ENCODE measurements at places on chromosomes 1 and 21. TPM values are rescaled to one million over a fixed set of nuclear protein-coding genes. Genes with fewer than 3 reads are reported as not detected.

- H3K4me1 ChIP-seq: peaks cover 43% of the 10 kb centered on the region
- H3K27ac ChIP-seq: no peak overlapping the region
- H3K27me3 ChIP-seq: no peaks in the 10 kb centered on the region
- no peak for DNase-seq
- H3K4me3 ChIP-seq: no peak overlapping the region
Observed at GRCh38 chr1:3529099-3529729, 74.7 kb downstream of the ARHGEF16 start.

SERINC2 gene
- polyA plus RNA-seq: 15.5 TPM

- H3K4me1 ChIP-seq: no peaks in the 10 kb centered on the region
- no peak overlapping the region for H3K27ac ChIP-seq
- peaks cover 6% of the 10 kb centered on the region for H3K27me3 ChIP-seq
- DNase-seq: no peak
Observed at GRCh38 chr1:160740133-160740688, 1.2 kb downstream of the SLAMF7 start.

NBL1 gene
- 34.9 TPM for polyA plus RNA-seq

C1orf35 gene
- polyA plus RNA-seq: 42.9 TPM

- no peak overlapping the region for H3K27ac ChIP-seq
- H3K4me3 ChIP-seq: no peak overlapping the region
- no peaks in the 10 kb centered on the region for H3K27me3 ChIP-seq
- no peak for DNase-seq
Observed at GRCh38 chr1:228469413-228470162, 17.6 kb upstream of the RNF187 start.

DNA sequence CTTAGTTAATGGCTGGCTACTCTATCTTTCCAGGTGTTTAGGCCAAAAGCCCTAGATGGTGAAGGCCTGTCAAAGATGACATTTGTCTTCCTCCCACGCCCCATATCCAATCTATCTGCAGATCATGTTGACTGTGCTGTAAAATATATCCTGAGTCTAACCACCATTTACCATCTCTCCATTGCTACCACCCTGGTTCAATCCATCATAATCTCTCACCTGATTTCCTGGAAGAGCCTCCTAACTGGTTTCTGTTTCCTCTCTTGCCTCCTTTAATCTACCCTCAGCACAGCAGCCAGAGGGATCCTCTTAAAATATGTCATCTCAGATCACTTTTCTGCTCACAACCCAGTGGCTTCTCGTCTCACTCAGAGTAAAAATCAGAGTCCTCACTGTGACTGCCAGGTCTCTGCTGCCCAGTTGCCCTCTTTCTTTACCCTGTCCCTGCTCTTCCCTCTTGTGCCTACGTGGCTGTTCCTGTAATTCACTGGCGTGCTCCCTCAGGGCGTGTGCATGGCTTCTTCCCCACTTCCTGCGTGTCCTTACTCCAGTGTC is 17.8 kb downstream of the TMEM50A start:
- no peak for DNase-seq
- peak overlapping the region; percentile 39 for H3K27ac ChIP-seq
- H3K4me1 ChIP-seq: peaks cover 7% of the 10 kb centered on the region

- H3K4me3 ChIP-seq: no peak overlapping the region
- no peaks in the 10 kb centered on the region for H3K36me3 ChIP-seq
- no peak overlapping the region for H3K27ac ChIP-seq
Observed at GRCh38 chr1:65195495-65196417, 47.8 kb downstream of the AK4 start.

- H3K4me1 ChIP-seq: no peaks in the 10 kb centered on the region
- no peak for DNase-seq
- H3K27ac ChIP-seq: no peak overlapping the region
- no peaks in the 10 kb centered on the region for H3K27me3 ChIP-seq
Observed at GRCh38 chr1:79981481-79981880, 975.0 kb upstream of the ADGRL4 start.

DNA sequence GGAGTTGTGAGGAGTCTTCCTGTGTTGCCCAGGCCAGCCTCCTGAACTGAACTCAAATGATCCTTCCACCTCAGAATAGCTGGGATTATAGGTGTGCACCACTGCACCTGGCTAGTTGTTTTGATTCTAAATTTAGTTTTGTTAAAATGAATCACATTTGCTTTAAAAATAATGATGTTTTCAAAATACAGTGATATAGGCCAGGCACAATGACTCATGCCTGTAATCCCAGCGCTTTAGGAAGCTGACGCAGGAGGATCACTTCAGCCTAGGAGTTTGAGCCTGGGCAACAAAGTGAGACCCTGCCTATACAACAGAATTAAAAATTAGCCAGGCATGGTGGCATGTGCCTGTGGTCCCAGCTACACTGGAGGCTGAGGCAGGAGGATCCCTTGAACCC is 24.3 kb downstream of the RTCA start:
- no peaks in the 10 kb centered on the region for H3K27me3 ChIP-seq
- no peak for DNase-seq
- H3K4me3 ChIP-seq: no peak overlapping the region
- no peaks in the 10 kb centered on the region for H3K4me1 ChIP-seq
- H3K36me3 ChIP-seq: peaks cover 50% of the 10 kb centered on the region

OR2T29 gene
- polyA plus RNA-seq: not detected

PRRC2C gene
- 39.9 TPM for polyA plus RNA-seq

DNA sequence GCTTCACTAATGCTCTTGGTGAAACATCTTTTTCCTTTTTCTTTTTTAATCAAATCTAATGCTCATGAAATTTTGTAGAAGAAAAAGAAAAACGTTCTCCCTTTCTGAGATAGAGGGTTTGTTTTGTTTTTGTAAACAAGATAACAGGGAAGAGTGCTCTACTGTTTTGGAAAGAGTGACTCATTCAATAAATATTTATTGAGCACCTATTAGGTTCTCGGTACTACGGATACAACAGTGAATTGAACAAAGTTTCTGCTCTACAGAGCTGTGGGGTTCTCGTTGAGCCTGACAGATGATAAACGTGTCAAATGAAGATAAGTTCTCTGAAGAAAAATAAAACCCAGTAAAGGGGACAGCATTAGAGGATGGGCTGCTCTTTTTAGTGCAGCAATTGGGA is 7.0 kb downstream of the PGM1 start:
- no peak overlapping the region for H3K4me3 ChIP-seq
- no peaks in the 10 kb centered on the region for H3K27me3 ChIP-seq
- no peaks in the 10 kb centered on the region for H3K36me3 ChIP-seq
- DNase-seq: no peak

- no peak overlapping the region for H3K4me3 ChIP-seq
- no peaks in the 10 kb centered on the region for H3K4me1 ChIP-seq
- H3K36me3 ChIP-seq: no peaks in the 10 kb centered on the region
- H3K27me3 ChIP-seq: no peaks in the 10 kb centered on the region
Observed at GRCh38 chr1:199449221-199449620, 578.3 kb upstream of the NR5A2 start.

GRCh38 chr1:233020426-233020825 is 70.0 kb downstream of the NTPCR start:
- no peak for DNase-seq
- no peaks in the 10 kb centered on the region for H3K36me3 ChIP-seq
- no peak overlapping the region for H3K27ac ChIP-seq
- no peaks in the 10 kb centered on the region for H3K4me1 ChIP-seq

NHLH1 gene
- 0.16 TPM for polyA plus RNA-seq
